Midbrain (tissue), 1 donor: ENCODE measurements at places on chromosomes 4 and X.

- no peak for DNase-seq
These were observed 9.3 kb downstream of the APOO start for GRCh38 chrX:23898412-23898959.

- no peak for DNase-seq
These were observed 113.5 kb downstream of the PHF8 start for GRCh38 chrX:53930515-53931380.

DNA sequence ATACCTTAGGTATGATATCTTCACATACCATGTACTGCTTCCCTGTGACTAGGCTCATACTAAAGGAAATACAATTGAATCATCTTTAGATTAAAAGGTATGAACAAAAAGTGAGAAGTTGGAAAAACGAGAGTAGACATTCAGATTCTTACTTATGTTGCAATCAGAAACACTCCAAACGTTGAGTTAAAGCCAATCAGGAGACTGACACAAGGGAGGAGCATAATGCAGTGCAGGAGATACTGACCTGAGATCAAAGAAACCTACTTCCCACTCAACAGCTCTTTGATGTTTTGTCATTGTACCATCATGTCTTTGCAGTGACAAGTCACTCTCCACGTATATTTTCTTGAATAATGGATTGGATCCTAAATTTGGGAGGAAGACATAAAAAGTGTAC is 8.9 kb upstream of the PCDH18 start:
- no peak for DNase-seq

DNA sequence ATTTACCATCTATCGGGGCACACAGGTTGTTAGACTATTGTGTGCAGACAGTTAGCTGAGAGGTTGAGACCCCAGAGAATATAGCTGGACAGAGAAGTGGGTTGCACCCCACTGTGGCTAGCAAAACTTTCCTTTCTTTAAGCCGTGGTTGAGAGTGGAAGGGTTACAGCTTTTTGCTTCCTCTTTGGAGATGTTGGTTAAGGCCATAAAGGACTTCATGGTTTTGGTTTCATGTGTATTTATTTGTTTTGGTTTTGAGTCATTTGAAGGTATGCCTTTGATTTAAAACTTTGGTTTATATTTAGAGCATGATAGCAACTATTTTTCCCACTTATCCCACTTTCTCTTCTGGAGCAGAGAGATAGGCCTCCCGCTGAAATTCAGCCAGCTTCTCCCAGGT is 274.3 kb upstream of the IL1RAPL1 start:
- DNase-seq, result no peak

DNA sequence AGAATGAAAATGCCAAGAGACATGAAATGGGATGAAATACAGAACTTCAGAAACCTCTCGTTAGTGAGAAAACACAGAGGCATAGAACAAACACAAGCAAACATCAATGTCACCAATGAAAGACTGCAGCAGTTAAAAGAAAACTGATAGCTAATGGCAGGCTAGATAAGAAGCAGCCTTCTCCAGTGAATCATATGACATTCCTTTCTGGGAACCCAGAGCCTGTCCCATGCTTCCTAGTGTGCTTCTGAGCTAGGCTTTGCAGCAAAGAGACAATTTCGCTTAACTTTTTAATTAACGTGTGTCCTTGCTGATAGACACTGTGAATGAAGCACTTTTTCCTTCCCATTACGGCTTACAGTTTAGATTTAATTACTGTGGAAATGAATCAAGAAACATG is 444.6 kb downstream of the IL15 start:
- no peak for DNase-seq

- peak; percentile 39 for DNase-seq
These were observed 82.4 kb upstream of the PACRGL start for GRCh38 chr4:20617678-20618396.

GRCh38 chrX:105168577-105168976 is 51.9 kb downstream of the TEX13A start:
- no peak for DNase-seq

DNA sequence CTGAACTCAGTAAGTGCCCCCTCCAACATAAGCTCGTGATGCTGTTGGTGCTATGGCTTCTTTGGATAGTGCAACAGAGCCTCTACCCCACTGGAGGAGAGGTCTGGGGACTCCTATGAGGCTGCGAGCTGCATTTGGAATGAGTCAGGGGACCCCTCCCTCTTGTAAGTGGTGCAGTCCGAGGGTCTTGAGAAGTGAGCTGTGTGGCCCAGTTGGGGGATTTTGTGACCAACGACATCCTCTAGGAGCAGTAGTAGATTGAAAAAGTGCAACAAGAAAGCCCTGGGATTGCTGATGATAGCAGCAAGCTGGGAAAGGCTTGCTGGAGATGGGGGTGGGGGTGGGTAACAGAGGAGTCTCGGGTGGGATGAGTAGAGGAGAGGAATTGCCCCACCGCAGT is 3.1 kb downstream of the FRMPD3 start:
- no peak for DNase-seq

DNA sequence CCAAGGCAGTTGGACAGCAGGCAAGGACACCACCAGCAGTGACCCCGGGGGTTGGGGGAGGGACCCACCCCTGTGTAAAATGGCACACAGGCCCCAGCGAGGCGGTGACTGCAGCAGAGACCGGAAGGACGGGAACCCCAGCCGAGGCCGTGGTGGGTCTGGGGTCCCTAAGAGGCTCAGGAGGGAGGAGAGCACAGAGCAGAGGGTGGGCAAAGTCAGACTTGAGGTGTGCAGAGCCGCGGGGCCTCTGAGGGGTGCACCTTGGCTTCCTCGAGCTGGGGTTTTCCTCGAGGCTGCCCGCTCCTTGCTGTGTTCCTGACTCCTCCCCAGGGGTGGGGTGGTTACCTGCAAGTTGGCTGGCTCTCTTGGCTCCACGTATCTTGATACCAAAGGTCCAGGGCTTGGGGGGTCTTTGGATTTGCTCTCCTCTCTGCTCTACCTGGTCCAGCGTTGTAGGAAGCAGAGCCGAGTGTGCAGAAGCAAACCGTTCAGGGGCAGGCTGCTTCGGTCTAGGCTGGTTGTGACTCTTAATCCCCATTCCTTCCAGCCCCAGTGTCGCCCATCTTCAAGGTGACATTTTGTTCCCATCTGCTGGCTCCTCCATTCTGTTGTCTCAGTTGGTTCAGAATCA is 37.9 kb upstream of the SORCS2 start:
- DNase-seq, result no peak

DNA sequence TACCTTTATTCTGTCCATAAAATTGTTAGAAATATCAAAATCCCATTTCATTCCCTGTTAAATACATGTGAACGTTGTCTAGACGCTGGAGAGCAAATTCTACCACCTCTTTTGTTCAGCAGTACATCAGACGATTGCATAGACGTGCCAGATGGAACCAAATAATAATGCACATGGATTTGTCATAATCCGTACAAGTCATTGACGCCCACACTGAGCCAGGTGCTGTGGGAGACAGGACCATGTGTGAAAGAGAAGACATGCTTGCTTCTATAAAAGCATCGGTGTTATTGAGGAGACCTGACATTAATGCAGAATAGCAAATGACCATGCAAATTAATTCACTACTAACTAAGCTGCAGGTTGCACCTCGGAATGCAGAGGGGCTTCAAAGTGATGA is 175.0 kb downstream of the PTTG2 start:
- no peak for DNase-seq

- DNase-seq, result no peak
These were observed 602.2 kb downstream of the IL15 start for GRCh38 chr4:142238589-142238988.

DNA sequence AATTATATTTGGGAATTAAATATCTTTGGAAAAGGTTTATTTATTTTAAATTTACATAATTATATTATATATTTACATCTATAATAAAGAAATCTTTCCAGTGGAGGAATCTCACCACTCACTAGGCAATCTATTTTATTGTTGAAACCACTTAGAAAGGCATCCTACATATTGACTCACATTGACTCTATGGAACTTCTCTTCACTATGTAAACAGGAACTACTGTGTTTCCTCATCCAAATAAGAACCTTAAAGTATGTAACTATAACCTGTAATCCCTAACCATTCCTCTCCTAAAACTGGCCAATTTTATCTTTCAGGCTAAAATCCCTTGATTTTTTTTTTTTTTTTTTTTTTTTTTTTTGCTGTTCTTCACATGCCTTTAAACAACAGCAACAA is 268.7 kb downstream of the MAPK10 start:
- DNase-seq, result no peak

DNA sequence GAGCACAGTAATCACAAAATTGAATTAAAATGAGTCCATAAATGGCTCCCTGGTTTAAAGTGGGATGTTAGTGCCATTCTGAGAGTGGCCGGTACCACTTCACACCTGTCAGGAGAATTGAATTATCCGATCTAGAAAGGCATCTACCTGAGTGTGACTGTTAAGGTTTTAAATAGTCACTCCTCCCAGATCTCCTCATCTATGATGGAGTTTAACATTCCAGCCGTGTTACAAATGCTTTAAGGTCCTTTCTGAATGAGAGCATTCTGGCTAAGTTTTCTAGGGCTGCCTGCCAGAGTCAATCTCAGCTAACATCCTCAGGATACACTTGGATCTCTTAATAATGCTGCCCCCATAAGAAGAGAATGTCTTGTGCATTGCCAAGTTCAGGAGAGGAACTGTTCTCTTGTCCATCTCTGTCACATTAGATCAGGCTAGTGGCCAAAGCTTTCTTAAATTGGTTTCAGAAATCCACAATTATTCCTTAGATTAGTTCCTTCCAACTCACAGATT is 231.1 kb downstream of the SLC39A8 start:
- no peak for DNase-seq

GRCh38 chr4:125191232-125191631 is 123.5 kb upstream of the FAT4 start:
- DNase-seq, result no peak

DNA sequence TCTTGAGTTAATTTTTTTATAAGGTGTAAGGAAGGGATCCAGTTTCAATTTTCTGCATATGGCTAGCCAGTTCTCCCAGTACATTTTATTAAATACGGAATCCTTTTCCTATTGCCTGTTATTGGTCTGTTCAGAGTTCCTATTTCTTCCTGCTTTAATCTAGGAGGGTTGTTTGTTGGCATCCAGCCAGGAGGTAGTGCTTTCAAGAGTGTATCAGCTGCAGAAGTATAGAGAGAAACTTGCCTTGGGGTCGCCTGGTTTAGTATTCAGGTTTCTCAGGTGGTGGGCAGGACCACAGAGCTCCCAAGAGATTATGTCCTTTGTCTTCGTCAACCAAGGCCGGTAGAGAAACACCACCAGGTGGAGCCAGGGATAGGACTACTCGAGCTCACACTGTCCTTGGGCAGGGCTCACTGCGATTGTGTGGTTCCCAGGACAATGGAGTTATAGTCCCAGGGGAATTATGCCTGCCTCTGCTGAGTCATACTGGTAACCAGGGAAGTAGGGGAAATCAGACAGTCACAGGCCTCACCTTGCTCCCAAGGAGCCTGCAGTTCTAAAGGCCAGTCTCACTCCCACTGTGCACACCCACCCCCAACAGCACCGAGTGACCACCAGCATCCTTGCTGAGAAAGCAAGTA is 168.1 kb downstream of the VSIG4 start:
- no peak for DNase-seq

GRCh38 chr4:168621806-168622589 is 125.1 kb downstream of the PALLD start:
- DNase-seq, result no peak

DNA sequence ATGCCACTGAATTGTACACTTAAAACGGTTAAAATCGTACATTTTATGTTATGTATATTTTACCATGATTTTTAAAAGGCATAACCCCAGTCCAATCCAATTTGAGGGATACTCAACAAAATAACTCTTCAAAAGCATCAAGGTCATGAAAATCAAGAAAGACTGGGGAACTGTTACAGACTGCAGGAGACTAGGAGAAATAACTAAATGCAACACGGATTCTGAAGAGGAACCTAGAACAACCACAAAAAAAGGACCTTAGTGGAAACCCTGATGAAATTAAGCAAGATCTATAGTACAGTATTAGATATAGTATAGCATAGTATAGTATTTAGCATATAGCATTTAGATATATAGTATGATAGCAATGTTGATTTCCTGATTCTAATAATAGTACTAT is 26.8 kb downstream of the SH3KBP1 start:
- DNase-seq, result no peak

GRCh38 chr4:4607336-4608213 is 65.7 kb upstream of the STX18 start:
- DNase-seq, result no peak

- no peak for DNase-seq
These were observed 69.9 kb downstream of the ELOVL6 start for GRCh38 chr4:110128472-110128919.

DNA sequence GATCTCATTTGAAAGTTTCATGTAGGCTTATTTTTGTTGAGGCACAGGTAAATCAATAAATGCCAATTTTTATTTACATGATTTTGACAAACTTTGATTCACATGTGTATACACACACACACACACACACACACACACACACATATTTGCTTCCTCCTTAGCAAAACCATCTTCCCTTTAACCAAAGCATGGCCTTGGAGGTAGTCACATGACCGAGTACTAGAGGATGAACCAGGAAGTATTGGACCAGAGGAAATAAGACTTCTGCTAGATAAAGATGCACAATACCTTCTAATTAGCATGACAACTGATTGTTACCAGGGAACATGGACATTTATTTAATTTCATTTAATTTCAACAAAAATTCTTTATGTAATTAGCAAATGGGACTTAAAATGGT is 23.4 kb upstream of the CFAP299 start:
- DNase-seq, result no peak

DNA sequence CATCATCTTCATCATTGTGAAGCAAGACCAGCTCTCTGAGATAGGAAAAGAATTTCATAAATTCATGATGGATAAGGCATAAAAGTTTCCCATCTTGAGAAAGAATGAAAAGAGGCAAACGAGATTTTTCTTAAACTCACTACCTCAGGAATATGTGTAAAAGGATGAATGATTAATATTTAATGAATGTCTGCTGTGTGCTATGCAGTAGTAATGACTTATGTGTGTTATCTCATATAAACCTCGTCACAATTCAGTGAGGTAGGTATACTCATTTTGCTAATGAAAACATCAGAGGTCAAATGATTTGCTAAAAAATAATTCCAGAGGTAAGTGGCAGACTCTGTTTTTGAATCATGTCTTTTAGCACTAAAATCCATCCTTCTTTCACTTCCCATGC is 42.6 kb upstream of the GYPA start:
- no peak for DNase-seq

DNA sequence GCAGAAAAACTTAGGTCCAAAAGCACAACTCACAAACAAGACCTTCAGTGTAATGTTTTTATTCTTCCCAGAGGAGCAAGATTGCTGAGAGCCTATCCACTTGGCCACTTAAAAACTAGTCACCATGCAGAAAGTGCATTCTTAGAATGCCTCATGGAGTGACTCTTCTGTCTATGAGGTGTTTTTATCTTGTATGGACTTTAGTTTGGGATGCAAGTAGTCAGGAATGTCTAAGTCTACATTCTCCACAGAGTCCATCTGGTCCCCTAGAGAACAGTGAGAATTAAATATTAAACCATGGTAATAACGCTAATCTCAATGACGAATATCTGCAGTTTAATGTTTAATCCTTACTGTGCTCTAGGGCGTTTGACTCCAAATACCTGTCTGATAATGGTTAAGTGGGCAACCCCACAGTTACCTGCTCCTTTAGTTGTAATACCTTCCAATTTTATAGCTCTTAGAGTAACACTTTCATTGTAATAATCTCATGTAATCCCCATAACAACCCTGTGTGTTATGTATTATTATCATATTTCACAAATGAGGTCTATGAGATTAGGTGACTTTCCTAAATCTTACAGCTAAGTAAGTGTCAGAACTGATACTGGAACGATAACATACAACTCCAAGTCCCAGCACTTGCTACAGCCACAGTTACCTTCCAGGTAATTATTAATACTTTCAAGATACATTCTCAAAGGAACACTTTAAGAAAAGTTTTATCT is 235.6 kb upstream of the JADE1 start:
- DNase-seq, result no peak

GRCh38 chr4:13430834-13431568 is 53.1 kb downstream of the RAB28 start:
- DNase-seq, result no peak
